ENCODE measurements at places on chromosomes 7 and 10.
A peak's percentile ranks its signal among the peaks of the same experiment; 100 is the strongest.

- DNase-seq = no peak
Measured at GRCh38 chr7:142872106-142872675, 13.4 kb downstream of the TRPV6 start.

GRCh38 chr10:2488446-2489005 lies 578.8 kb upstream of the PFKP start:
- DNase-seq = no peak

DNA sequence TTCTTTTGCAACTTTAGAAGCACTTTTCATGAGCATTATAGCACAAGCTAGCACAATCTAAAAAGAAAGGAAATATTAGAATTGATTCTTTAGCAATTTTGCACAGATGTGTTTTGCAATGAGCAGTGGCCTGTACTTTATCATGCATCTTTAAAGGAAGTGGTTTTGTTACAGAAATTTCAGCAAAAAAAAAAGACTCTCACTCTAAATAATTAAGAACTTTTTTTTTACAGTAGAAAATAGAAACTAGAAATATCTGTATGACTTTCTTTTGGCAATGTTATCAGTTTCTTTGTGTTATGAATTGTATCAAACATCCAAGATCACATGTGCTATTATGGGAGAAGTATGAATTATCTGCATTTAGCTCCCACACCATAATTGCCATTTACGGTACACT lies 195.7 kb upstream of the KLF6 start:
- DNase-seq = no peak

DNA sequence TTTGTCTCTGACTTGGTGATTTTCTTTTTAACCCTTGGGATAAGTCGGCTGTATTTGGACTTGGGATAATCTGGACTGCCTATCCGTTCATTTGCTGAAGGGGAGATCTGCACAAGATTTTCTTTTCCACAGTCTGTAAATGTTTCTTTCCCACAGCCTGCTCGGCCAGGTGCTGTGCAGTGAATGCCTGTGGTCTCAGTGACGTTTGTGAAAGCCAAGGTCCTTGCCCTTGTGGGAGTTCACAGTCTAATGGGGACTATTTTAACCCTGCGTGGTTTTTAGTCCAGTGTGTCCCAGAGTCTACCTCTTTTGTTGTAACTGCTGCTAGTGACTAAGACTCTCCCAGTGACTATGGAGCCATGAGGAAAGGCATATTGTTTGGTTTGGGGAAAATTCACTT lies 8.9 kb downstream of the PNLIP start:
- no peak for DNase-seq

GRCh38 chr10:71622154-71622526 lies 97.4 kb downstream of the C10orf105 start:
- peak; percentile 67 for DNase-seq

- DNase-seq = no peak
Measured at GRCh38 chr10:21531164-21531563, 2.9 kb upstream of the MLLT10 start.

GRCh38 chr7:89458114-89458513 lies 662.6 kb upstream of the TEX47 start:
- DNase-seq = no peak

DNA sequence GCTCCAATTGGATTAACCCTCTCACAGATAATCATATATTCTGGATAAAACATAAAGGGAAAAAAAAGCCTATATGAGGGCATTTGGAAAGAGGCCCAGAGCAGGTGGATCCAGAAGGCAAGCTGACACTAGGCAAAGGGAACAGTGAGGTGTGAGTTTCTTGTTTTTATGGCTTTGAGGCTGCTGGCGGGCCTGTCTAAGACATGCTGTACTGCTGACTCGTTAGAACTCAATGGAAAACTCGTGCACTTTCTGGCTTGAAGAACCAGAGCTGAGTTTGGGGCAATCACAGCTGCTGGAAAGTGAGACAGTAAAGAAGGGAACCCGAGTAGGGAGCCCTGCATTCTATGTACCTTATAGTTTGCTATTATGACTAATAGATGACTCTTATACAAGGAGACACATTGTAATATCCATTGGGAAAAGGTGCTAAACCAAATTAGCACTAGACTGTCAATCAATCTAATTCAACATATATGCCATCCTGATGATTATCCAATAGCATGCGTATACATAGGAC lies 637.1 kb downstream of the GATA3 start:
- DNase-seq = no peak

DNA sequence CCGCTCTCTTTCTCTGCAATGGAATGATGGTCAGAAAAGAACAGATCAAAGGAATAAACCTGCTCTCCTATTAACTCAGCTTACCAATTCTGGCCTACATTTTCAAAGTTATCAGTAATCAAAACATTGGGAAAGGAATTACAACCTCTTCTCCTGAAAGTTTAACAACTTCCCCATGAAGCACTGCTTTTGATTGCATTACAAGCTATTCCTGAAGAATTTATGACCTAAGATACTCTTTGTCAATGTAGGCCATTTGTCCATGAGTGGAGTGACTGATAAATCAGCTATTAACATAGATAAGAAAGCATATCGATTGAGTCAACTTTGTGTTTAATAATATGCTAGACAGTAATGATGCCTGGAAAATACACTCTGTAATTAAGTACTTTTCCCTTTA lies 271.7 kb upstream of the C7orf33 start:
- DNase-seq = no peak

DNA sequence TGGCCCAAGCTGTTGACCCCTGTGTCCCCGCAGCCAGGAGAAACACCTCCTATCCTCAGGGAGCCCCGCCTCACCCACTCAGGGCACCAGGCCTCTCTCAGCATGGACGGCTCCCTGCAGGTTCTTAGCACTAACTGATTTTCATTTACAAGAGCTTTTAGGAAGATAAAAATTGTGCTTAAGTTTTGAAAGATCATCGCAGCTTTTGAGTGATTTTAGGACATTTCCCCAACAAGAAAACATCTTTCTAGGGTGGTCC lies 22.1 kb downstream of the EBF3 start:
- DNase-seq = no peak
